Aorta (tissue), 5 donors: ENCODE measurements at places on chromosomes 5 and 9. TPM values are rescaled to one million over a fixed set of nuclear protein-coding genes. Genes with fewer than 3 reads are reported as not detected.

- no peak for DNase-seq
Observed at GRCh38 chr9:72362680-72363139, 2.3 kb downstream of the ZFAND5 start.

DNA sequence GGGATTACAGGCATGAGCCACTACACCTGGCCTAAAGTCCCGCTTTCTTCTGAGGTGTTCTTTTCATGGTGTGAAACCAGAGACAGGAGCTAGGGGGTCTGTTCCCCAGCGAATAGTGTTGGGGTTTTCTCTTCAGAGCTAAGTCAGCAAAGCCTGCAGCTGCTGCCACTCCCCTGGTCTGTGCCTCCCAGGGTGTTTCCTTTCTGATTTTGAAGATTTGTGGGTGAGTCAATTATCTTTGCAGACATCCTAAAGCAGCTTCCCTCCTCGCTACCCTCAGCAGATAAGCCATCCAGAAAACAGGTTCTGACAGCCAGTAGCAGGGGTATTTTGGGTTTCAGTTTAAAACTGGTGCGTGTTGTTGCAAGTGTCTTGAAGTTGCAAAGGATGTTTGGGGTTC, 72.0 kb upstream of the IQGAP2 start:
- DNase-seq: no peak

DNA sequence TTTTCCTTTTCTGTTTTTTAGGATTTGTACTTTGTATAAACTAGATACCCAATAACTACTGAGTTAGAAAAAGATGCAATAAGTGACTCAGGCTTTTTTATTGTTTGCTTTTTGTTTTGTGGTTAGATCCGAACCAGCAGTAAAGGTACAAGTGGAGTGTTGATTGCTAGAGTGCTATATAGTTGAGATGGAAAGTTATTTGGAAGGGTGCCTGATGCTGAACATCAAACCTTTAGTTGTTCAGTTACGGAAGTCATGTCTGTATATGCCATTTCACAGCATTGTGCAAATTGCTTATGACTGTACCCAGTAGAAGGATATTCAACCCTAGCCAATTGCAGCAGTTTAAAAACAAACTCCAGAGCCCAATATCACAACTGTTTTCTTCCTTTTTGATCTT, 285.1 kb downstream of the MAT2B start:
- no peak for DNase-seq

Gene SH2D3C
- 34.8 TPM for total RNA-seq

- no peak for DNase-seq
Observed at GRCh38 chr9:89340332-89340731, 22.0 kb downstream of the SECISBP2 start.

DNA sequence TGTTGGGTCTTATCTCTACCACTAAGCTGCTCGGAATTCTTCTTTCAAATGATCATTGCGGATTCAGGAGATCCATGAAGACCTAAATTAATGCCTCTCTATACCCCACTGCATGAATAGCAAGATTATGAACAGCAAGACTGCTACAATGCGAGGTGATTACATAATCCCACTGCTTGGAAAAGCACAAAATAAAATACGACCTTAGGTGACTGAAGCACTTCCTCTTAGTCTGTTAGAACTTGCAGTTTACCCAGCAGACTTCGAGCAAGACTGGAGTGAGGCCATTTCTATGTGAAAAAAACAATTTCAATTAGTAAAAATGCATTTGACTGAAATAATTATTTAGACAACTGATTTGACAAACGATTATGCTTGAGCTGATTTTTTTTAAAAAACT, 59.8 kb downstream of the SH3RF2 start:
- no peak for DNase-seq

- peak; percentile 45 for DNase-seq
Observed at GRCh38 chr9:125990793-125991220, 243.6 kb downstream of the PBX3 start.

Gene PDE6A
- not detected for total RNA-seq
